ENCODE measurements at places on chromosomes 7 and 10.

DNA sequence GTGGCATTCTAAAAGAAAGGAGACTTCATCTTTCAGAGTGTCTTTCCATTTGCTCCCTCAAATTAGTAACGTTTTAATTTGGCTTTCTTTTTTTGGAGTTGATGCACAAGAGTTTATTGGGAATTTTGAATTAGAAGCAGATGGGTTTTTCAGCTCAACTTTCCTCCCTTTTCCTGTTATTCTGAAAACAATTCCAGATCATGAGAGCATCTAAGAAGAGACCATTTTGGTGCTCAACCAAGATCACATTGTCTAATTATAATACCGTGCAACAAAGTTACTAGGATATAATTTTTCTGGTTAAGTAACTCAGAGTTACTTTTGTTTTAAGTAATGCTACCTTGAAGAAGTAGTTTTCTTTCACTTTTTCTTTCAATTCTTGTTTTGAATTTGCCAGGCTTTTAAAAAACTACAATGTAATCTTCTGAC lies 396.6 kb upstream of the KLF6 start:
- DNase-seq: no peak

DNA sequence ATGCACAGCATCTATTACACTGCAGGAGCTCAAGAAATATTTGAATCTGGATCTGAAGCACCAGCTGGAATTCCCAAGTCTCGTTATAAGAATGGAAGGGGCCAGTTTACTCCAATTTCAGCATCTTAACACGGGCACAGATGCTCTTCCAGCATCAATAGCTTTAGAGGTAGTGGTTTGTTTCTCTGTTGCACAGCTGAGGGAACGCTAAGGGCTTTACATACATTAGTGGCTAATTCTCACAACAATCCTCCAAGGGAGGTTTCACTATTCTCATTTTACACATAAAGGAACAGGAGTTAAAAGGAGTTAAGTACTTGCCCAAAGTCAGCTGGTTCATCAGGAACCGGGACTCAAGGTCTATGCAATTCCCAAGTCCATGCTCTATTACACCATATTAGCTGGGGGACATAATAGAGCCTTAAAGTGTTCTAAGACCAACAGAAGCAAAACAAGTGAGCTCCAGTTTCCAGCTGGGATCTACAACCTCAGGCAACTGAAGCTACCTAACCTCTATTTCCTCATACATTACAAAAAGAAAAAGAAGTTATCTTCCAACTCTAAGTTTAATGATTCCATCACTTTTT lies 9.9 kb downstream of the XPNPEP1 start:
- DNase-seq: no peak

- no peak for DNase-seq
Observed at GRCh38 chr10:13453896-13454295, 74.9 kb downstream of the BEND7 start.

DNA sequence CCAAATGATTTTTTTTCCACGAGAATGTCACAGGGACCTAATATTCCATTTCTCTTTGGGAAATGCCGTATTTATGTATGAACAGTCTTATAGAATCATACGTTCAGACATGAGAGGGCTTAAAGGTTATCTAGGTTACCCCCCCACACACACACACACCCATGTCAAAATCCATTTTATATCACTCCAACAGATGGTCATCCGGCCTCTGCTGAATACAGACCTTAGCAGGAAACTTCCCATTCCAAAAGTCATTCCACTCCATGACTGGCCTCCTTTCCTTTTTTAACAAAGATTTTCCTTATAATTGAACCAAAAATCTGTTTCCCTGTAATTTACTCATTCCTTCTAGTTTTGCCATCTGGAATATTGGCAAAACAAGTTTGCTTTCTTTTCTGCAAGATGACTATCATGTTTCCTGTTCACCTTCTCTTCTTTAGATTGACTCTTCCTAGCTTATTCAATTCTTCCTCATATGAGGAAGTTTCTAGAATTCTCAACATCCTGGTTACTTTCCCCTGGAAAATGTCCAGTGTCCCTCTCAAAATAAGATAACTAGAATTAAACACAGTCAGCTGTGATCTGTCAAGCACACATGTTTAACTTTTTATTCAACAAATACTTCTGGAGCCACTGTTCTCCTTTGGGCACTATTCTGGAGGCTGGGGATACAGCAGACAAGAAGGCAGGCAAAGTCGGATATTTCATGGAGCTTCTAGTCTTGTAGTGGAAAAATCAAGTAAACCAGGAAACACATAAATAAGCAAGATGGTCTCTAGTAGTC lies 276.5 kb upstream of the LRGUK start:
- no peak for DNase-seq

DNA sequence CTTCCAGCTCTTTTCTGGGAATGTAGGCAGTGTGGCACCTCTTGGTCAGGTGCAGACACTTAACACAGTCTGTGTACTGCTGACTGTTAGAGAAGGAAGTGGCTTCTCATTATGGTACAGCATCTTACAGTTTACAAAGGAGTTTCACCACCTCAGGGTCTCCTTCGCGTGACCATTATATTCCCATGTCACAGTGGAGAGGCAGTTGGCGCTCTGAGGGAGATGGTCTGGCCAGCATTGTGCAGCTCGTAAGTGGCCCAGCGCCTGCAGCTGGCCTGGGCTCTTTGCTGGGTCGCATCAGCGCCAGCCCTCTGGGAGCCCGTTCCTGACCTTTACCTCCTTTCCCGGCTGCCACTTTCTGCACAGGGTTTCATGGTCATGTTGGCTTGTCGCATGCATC lies 15.4 kb downstream of the TSPAN15 start:
- DNase-seq: no peak

DNA sequence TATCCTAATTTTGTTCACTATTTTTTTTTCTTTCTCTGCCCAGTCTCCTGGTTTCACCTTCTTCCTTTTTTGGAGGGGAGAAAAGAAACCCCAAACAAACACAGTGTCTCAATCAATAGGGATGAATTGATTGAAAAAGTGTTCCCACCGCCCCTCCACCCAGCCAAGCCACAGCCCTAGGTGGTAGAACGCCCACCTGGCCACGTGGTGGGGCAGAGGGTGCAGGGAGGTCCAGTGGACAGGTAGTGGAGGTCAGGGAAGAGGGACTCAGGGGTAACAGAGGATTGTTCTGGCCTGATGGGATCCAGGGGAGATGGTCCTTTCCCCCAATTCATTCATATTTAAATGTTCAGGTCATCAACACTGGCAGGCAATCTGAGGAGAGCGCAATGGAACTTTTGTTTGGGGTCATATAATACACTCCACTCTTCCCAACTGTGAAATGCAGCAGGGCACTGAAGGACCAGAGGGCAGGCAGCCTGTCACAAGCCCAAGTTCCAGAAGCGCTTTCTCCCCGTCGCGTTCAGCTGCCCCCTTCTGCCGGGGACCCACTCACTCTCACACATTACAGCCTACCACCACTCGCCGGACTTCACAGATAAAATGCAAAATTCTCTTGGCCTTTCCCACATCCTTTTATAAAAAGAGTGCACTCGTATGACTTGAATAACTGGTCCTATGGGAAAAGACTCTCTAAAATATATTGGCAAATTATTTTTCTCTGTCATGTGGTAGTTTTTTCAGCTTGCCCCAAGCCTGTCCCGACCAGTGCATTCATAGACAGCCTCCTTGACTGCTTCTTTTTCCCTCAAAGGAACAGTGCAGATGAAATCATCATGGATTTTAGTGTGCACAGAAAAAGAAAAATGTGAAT lies 1.6 kb downstream of the INHBA start:
- no peak for DNase-seq

DNA sequence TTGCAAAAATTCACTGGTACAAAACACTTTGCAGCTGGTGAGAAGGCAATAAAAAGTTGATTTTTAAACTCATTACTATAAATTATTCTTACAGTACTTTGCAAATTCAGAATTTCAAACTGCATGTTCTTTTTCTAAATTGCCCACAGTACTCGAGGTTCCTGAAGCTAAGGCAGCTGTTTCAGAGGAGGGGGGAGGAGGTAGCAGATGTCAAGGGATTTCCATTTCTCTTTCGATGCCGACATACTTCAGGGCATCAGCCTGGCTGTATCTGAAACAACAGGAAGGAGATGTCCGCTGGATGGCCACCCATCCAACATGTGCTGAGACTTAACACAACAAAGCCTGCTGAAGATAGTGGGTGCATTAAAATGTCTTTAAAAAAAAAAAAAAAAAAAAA lies 76.7 kb downstream of the EZH2 start:
- no peak for DNase-seq

- no peak for DNase-seq
Observed at GRCh38 chr7:51290702-51291540, 25.7 kb downstream of the COBL start.

Measured in NCI-H1105 treated with DMSO at 0.1 percent for 48 hours (cell line).